ENCODE measurements at places on chromosomes 5 and 9.

GRCh38 chr9:109086221-109086620 lies 33.5 kb downstream of the TMEM245 start:
- DNase-seq, result no peak

GRCh38 chr5:5295351-5295750 lies 127.1 kb upstream of the ICE1 start:
- no peak for DNase-seq

GRCh38 chr9:28774433-28775235 lies 1201.4 kb upstream of the C9orf72 start:
- DNase-seq, result no peak

- no peak for DNase-seq
Measured at GRCh38 chr5:141369994-141370848, at the start of gene PCDHGB3. Gene PCDHGB3 (plus strand): TSS chr5:141370242. CDS start chr5:141370395, 153 bp downstream.

GRCh38 chr9:21677834-21678233 lies 124.6 kb upstream of the MTAP start:
- DNase-seq, result no peak

DNA sequence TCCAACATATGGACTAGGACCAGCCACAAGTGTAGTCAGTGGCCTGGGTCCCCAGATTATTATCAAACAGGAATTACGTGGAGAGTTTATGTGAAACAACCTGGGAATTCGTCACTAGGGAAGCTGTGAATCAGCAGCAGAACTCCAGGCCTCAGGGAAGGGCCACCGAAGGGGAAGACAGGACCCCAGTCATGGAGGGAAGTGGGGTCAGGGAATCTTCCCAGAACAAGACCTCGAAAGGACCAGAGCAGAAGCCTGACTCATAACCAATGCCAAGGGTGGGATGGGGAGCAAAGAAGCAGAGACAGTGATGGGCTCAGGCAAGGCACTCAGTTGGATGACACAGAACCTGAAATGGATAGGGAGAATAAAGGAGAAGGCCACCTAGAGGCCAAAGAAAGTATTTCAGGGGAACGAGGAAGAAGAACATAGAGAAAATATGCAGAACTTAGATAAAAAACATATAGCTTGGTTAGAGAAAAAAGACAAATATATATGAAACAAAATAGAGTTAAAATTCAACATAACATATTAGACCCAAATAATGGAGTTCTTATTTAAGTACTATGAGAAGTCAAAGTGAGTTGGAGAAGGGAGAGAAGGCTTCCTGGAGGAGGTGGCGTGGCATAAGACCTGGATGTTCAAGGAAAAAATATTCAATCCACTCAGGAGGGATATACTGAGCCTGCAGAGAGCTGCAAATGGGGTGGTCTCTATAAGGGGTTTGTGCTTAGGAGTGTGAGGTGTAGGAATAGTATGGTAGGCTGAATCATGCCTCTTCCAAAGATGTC lies 66.7 kb upstream of the CAST start:
- no peak for DNase-seq

GRCh38 chr9:113183956-113184488 lies 33.2 kb downstream of the SLC31A2 start:
- no peak for DNase-seq

DNA sequence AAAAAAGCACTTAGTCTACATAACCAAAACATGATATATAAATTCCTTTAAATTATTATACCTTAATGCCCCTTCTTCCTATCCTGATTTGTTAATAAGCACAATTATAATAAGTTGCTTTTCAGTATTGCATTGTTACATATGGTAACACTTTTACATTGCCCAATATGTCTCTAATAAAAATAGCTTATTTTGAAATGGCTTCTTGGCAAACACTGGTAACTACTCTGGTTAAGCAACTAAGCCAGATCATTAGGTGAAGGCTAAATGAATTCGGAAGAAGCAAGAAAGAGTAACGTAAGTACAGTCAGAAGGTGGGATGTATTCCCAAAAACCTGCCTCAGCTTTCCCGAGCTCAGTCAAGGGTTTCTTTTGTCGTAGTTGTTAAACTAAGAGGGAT lies 85.3 kb downstream of the TTC39B start:
- peak; percentile 59 for DNase-seq

GRCh38 chr5:58929726-58930125 lies 346.9 kb downstream of the RAB3C start:
- no peak for DNase-seq

DNA sequence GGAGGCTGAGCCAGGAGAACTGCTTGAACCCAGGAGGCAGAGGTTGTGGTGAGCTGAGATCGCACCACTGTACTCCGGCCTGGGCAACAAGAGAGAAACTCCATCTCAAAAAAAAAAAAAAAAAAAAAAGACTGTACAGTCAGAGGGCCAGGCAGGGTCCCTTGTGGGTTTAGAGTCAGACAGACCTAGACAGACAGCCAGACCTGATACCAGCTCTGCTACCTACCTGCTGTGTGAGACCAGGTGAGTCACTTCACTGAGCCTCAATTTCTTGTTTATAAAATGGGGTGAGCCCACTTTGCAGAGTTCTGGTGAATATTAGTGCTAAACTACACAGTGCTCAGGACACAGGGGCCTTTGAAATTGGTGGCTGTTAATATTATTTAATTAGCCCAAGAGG lies 19.7 kb downstream of the TRIM14 start:
- no peak for DNase-seq

GRCh38 chr9:16154521-16155078 lies 601.8 kb downstream of the CCDC171 start:
- no peak for DNase-seq

- no peak for DNase-seq
Measured at GRCh38 chr5:130546211-130546610, 618.8 kb downstream of the HINT1 start.

- DNase-seq, result peak; percentile 53
Measured at GRCh38 chr9:764105-764524, 77.4 kb upstream of the DMRT1 start.

DNA sequence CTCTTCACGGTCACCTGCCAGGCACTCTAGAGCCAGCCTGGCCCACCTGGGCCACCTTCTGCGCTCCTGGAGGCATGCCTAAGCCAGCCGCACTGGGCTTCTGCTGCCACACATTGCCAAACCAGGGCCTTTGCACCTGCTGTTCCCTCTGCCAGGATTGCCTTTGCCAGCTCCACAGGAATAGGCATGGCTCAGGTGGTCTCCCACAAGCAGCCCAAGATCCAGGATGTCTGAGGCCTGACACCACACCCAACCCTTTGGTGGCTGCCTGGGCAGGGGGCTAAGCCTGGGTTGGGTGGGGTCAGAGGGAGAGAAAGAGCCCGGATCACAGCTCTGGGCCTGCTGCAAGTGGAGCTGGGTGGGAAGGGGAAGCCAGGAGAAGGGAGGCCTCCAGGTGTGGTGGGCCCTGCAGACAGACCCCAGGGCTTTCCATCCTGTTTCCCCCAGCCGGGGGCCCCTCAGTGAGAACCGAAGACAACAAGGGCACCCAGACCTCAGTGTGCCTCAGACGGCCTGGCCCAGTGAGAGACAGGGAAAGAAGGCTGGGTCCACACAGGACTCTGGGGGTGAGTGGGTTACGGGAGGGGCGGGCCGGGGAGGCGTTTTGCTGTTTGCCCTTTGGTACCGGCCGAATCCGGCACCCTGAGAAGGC lies 672 bp upstream of the SUSD3 start:
- DNase-seq, result no peak

GRCh38 chr5:150309101-150309885 lies 6.6 kb upstream of the ARSI start:
- no peak for DNase-seq

DNA sequence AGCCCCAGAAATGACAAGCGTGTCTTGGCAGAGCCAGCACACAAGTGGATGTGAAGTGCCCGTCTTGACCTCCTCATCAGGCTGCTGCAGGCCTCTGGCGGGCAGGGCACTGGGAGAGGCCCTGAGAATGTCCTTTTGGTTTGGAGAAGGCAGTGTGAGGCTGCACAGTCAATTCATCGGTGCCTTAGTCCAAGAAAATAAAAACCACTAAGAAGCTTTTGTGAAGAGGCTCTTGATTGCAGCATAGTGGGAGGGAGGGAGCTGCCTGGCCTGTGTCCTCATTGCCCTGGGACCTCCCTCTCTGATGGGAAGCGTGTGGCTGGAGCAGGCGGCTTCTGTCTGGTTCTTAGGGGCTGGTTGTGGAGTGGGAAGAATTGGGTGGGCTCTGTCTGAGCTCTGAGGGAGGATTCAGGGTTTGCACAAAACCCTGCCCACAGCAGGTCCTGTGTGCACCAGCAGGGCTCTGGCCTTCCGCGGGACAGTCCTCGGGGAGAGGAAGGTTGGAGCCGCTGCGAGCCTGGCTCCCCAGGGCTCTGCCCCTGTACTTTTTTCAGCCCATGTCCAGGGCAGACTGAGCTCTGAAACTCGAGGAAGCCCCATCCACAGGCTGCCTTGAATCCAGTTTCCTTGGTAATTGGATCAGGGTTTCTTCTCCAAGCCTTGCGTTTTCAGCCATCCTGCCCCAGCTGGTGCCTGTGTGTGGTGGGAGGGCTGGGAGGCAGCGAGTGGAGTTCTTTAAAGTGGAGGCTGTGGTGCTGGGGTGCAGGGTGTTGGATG lies 1.1 kb downstream of the HRCT1 start:
- peak; percentile 72 for DNase-seq

GRCh38 chr5:52376592-52376991 lies 411.1 kb upstream of the ITGA1 start:
- DNase-seq, result no peak

- DNase-seq, result no peak
Measured at GRCh38 chr5:139708877-139709581, 60.9 kb downstream of the CXXC5 start.

GRCh38 chr5:170442391-170442790 lies 53.2 kb upstream of the KCNMB1 start:
- no peak for DNase-seq
